ENCODE measurements at places on chromosomes 16 and 17.

DNA sequence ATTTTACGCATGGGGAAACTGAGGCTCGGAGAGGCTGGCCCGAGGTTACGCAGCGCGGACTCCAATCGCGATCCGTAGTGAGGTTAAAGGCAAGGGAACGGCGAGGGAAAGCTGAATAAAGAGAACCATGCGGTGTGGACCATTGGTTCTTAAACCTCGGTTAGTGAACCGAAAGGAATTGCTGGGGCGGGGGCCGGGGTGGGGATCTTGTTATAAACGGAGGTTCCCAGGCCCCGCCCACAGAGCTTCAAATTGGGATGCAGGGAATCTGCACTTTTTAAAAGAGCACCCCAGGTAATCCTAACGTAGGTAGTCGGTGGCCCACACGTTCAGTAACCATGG, 524 bp downstream of the IQCK start:
- no peak for DNase-seq

DNA sequence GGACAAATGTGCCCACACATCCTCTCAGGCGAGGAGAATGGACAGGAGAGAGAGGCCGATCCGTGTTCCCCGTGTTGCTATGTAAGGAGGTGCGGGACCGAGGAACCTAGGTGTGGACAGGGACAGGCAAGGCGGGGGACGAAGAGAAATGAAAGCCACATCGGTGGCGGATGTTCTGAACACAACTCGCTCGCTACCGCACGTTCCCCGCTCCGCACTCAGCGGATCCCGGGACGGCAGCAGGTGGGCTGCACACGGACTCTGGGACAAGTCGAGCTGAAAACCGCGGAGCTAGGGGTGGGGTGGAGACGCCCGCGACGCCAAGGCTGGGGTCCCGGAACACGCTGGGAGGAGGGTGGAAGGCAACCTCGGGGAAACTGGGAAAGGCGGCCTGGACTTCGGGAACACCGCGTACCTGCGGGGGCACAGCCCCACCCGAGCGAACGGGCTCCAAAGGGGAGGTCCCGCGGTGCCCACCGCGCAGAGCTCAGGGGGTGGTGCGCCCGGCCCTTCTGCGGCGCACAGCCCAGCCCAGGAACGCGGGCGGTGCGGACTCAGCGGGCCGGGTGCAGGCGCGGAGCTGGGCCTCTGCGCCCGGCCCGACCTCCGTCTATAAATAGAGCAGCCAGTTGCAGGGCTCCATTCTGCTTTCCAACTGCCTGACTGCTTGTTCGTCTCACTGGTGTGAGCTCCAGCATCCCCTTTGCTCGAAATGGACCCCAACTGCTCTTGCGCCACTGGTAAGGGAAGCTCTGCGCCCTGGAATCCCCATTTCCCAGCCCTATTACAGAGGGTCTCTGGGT, at the start of gene MT1E:
Gene MT1E (plus strand): TSS at position 642 of the 803 bp plus-strand sequence. CDS start 71 bp downstream, at position 713.
- DNase-seq, result peak; percentile 54

GRCh38 chr16:17552351-17552750, 81.6 kb upstream of the XYLT1 start:
- DNase-seq, result no peak

DNA sequence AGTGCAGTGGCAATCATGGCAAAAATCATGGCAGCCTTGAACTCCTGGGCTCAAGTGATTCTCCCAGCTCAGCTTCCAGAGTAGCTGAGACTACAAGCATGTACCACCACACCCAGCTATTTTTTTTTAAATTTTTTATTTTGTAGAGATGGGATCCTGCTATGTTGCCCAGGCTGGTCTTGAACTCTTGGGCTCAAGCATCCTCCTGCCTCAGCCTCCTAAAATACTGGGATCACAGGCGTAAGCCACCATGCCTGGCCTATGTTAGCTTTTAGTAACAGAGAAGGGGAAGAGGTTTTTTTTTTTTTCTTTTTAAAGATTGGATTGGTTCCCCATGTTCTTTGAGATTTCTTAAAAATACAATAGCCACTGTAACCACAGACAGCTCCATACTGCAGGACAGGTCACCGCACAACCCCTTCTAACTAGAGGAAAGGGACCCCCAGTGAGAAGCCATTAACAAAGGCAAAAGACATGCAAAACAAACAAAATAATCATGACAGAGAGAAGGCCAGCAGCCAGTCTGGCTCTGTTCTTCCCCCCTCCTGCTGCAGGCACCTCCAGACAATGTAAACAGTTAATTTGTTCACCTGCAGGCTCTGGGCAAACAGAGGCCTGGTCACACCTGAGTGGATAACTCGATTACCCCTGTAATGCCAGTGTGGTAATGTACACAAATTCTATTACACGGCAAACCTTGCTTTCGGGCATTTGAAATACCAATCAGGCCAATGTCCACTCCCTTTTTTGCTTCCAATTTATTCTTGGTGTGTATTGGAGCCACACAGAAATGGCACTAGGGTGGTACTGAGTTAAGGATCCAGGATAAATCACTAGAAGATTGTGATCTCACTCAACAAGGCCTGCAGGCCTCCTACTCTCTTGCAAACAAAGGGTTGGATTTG, 52.9 kb downstream of the SNX11 start:
- DNase-seq, result no peak

DNA sequence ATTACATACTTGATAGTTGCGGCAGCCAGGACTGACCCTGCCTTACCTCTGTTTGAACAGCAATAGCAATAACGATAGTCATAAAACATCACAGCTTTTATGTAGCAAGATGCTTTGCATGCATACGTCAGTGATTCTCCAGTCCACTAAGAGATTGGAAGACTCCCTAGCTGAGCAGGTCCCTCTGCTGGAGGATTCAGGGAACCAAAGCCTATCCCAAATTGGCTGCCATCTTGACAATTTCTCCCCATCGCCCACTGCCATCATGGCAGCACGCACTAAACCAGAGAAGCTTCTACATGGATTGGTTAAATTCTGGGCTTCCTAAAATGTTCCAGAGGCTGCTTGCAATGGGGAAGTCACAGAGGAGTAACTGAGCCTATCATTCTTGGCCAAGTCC, 360.6 kb upstream of the XYLT1 start:
- no peak for DNase-seq

GRCh38 chr16:29784901-29785500, 5.5 kb upstream of the KIF22 start:
- DNase-seq, result peak; percentile 60

DNA sequence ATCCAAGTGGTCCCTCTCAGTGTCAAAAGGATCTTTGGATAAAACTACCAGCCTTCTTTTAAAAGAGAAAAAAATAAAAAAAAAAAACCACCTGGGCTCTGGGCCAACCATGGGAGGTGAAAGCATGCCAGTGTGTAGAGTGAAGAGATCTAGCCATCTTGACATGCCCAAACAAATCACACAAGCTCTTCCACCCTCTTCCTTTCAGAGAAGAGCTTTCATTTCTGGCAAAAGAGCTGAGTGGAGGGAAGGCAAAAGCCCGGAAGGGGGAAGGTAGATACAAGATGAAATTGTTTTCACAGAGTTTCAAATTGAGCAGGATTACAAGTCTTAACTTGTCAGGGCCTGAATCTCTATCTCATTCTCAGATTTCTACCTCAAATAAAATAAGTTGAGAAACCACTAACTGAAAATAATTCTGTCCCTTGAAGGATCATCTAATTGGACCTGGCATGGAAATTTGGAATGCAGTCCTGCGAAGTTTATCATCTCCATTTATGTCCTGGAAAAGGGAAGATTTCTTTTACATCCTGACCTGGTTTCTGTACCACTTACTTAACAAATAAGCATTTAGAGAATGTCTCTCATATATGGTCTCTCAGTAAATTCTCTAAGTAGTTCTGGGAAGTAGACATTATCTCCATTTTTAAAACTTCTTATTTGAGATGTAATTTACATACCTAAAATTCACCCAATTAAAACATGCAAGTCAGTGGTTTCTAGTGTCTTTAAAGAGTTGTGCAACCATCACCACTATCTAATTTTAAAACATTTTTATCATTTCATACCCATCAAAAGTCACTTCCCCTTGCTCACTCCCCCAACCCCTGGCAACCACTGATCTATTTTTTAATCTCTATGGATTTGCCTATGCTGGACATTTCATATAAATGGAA, 93.7 kb downstream of the TANGO6 start:
- DNase-seq, result no peak

- no peak for DNase-seq
Measured at GRCh38 chr17:15660077-15660476, 24.0 kb downstream of the TRIM16 start.

DNA sequence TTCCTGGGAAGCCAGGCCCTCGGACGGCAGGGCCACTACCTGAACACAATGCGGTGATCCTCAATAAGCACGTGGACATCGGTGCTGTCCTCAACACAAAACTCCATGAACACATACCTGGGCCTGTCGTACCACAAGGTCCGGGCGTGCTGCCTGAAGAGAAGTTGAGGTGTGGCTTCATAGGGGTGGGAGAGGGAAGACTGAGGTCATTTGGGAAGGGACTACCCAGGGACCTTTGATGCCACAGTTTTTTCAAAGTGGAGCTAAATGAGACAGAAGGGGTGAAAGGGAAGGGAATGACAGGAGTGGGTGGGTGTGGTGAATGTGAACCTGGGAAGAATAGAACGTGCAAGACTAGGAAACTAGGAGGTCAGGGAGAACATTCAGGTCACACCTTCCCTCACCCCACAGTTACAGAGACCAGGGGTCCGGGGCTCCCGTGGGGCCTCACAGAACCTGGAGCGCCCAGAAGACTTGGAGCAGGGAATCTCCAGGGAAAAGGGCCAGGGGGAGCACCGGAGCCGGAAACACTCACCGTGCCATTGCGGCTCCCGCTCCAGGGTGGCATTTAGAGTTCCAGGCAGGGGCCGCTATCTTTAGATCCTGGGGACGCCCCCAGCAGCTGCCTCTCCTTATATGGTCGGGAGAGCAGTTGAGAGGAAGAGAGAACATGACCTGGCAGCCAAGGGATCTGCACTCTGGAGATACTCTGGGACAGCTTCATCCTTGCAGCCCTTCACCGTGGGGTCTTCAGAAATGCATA, at the start of gene PTGES3L:
Gene PTGES3L (minus strand): TSS at position 570 of the 763 bp plus-strand sequence. CDS start 27 bp downstream, at position 543.
- DNase-seq, result no peak

- DNase-seq, result no peak
Measured at GRCh38 chr17:71398800-71399219, 722.0 kb upstream of the SOX9 start.

- no peak for DNase-seq
Measured at GRCh38 chr17:79003661-79004411, 5.7 kb downstream of the CANT1 start.

DNA sequence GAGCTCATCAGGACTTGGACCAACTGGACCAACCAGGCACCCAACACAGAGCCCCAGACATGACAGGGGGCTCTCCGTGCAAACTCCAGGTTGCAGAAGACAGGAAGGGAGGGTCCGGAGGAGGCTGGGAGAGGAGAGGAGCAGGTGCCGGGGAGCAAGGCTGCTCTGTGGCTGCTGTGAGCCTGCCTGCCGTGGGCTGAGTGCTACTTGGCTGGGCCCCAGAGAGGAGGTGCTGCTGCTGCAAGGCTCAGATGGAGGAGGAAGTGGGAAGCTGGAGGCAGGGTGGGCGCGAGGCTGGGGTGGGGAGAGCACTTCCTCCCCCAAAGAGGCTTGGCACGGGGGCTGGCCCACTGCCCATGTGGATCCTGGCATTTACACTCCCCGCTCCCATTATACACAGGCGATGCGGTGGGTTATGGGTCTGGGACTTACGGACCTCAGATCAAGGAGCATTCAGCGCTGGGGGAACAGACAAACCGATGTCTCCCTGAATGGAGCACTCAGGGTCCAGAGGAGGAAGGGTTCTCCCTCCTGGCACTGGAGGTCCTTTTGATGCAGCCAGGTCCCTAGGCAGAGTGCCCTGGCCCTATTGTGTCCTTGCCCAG, 15.9 kb downstream of the EPOP start:
- DNase-seq, result no peak

GRCh38 chr16:11783319-11784037, 13.6 kb downstream of the ZC3H7A start:
- peak; percentile 46 for DNase-seq

GRCh38 chr17:77167472-77168306, 26.9 kb downstream of the SEC14L1 start:
- DNase-seq, result no peak

DNA sequence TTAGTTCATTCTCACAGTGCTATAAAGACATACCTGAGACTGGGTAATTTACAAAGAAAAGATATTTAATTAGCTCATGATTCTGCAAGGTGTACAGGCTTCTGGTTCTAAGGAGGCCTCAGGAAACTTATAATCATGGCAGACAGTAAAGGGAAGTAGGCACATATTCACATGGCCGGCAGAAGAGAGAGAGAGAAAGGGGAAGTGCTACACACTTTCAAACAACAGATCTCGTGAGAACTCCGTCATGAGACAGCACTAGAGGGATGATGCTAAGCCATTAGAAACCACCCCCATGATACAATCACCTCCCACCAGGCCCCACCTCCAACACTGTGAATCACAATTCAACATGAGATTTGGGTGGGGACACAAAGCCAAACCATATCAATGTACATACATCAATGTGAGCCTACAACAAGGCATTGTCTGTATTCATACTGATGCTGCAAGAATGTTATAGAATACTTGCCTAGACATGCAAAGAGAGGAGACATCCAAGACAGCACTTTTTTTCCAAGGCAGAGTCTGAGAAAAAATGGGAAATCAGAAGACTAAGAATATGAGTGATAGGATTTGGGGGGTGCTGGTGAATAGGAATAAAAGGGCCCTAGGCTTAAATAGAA, 114.8 kb upstream of the XYLT1 start:
- DNase-seq, result no peak

DNA sequence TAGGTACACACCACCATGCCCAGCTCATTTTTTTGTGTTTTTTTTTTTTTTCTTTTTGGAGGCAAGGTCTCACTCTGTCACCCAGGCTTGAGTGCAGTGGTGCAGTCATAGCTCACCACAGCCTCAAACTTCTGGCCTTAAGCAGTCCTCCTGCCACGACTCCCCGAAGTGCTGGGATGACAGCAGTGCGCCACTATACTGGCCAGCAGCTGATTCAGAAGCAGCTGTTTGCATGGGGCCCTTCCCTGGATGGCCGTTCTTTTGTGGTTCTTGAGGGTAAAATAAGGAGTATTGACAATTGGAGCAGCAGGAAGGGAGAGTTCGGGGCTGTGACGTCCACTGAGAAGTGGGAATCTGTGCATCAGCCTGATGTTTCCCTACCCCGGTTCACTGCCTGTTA, 41.6 kb downstream of the KIAA0513 start:
- no peak for DNase-seq

- no peak for DNase-seq
Measured at GRCh38 chr17:614653-615546, 99.7 kb downstream of the VPS53 start.

DNA sequence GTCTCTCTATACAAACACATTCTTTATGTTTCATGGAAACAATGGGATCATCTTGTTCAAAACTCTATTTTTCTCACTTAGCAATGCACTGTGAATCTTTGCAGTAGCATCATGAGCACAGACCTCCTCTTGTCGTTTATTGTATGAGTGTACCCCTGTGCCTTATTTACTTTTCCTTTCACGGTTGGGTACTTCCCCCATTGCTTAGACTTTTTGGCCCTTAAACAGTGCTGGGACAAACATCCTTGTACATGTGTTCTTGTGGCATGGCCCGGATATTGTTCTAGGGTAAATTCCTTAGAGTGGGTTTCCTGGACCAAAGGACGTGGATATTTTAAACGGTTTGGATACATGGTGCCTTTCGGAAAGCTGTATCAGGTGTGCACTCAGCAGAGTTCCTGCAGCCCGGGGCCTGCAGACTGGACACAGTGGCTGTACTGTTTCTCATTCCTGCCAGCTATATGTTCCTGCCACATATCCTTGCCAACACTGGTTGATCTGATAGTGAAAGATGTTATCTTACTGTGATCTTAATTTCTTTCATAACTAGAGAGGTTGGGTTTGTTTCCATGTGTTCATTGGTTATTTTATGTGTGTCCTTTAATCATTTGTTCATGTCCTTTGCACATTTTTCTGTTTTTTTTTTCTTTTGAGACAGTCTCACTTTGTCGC, 111.1 kb downstream of the OR1D5 start:
- DNase-seq, result no peak

GRCh38 chr17:28818819-28819221, 23.8 kb downstream of the FAM222B start:
- DNase-seq, result no peak

All from central memory CD8-positive, alpha-beta T cell (primary cell).